Muscle of leg (tissue), 16 donors: ENCODE measurements at places on chromosomes 1 and 21.

- DNase-seq: no peak
Measured at GRCh38 chr1:184892116-184892515, 82.2 kb downstream of the NIBAN1 start.

DNA sequence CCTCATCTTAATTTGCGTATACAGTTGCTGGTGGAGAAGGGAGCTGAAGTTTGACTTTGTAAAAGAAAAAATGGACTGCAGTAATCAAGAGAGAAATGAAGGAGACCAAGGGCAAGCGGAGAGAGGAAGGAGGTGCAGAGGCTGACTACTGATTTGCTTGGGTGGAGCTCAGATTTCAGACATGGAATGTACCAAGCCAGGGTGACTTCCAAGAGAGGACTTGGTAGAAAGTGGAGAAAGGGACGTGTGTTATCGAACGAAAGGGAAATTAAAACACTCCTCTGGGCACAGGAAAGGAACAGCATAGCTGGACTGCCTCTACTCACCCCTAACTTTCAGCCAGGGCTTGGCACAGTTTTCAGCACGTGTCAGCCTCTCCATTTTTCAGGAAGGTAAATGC, 15.1 kb upstream of the HEATR1 start:
- DNase-seq: peak; percentile 35

DNA sequence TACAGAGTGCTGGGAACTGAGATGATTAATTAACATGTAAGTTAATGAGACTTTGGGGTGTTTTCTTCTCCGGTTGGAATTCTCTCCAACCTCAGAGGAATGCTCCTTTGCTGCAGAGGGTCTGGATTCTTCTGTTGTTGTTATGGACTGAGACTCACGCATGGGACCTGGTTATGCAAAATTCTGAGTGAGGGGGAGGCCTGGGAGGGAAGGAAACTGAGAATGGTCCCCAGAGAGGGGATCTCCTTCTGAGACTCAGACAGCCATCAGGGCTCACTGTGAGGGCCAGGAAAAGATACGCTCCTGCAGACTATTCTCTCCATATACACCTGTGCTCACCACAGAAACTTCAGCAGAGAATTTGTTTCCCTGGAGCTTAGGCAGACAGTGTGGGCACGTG, 56.3 kb downstream of the HTR6 start:
- DNase-seq: no peak

- DNase-seq: no peak
Measured at GRCh38 chr1:206924592-206925105, 2.9 kb upstream of the FCMR start.

DNA sequence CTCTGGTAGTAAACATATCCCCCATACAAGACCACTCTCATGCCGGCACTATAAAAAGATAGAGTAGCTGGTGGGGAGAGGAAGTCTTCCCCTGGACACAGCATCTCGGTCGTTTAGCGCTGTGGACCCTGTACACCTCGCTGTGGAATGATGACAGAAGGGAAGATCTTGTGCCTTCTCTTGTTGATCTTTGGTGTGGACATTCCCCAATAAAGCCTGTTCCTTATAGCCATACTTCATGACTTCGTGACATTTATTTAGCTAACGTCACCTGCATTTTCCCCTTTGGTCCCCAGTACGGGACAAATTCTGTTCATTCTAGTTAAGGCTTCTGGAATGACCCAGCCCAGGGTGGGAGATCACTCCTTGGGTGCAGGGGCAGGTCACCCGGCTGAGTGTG, 24.9 kb upstream of the MAP10 start:
- DNase-seq: no peak

- DNase-seq: no peak
Measured at GRCh38 chr1:115355069-115355468, 17.0 kb upstream of the NGF start.

DNA sequence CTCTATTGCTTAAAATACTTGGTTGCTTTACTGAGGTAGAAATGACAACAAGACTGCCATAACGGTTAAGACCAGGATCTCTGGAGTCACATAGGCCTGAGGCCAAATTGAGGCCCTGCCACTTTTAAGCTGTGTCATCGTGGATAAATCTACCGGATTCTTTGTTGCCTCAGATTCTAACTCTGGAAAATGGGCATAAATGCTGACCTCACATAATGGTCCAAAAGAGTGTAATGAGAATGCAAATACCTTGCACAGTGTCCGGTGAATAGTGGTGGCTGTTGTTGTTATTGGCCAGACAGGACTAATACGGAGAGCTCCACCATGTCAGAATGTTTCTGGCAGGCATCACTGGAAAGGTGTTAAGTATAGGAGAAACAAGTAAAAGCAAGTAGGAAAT, 346.1 kb downstream of the LMO4 start:
- no peak for DNase-seq

GRCh38 chr1:79976287-79976686, 969.8 kb upstream of the ADGRL4 start:
- DNase-seq: no peak

DNA sequence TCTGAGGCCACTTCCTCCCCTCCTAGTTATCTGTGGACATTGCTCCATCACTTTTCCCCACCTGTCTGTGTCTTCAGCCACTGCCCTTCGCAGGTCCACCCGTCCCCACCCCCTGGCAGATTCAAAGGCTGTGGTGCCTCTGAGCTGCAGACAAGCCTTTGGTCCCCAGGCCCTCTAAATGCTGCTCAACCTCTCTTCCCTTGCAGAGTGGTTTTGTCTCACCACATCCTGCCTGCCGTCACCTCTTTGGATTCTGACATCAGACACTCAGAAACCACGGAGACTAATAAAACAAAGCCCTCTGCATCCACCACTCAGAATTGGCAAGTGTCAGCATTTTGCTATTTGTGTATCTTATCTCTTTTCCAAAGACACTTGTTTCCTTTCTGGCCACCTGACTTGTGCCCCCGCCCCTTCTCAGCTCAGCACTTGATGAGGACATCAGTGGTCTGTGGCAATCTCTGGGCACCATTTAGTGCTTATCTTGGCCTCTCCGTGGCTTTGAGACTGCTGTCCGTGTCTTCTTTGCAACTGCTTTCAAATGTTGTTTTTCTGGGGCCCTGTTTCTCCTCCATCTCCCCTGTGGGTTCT, 7.7 kb downstream of the CNIH3 start:
- no peak for DNase-seq
